Motor neuron (in vitro differentiated cells): ENCODE measurements at places on chromosomes 6 and 20. TPM values are rescaled to one million over a fixed set of nuclear protein-coding genes. Genes with fewer than 3 reads are reported as not detected.

DPPA5 gene
- not detected in 2 replicates for total RNA-seq

SMPDL3A gene
- 3.6 and 4.2 TPM in 2 replicates for total RNA-seq

DNA sequence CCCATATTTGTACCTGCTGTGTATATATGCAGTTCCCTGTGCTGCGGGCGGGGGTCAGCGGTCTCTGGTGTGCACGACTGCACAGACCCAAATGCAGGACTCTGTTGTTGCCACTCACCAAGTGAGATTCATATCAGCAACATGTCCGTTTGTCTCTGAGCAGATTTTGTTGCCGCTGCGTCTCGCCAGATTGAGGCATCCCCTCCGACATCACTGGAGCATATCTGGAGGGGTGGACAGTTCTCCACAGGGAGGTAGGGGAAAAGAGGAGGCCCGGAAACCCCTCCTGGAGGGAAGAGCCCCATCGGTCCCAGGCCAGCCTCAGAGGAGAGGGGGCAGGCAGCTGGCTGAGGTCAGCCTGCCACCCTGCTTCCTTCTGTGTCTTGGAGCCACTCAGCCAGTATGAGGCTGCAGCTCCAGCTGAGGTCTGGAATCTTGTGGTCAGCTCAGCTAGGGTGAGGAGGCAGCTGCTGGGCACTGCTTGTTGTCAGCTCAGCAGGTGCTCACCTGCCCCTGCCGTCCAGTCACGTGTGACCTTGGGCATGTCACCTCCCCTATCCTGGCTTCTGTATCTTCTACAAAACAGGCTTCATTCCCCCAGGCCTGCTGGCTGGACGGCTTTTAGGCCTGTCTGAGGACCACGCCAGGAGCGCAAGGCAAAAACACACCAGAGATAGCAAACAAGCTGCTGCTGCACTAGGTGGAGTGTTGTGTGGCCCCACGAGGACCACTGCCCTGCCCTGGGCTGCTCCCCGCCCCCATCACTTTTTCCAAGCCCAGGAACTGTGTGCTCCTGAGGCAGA lies 47.1 kb downstream of the HNF4A start:
- no peak for ATAC-seq

- ATAC-seq, result no peak
Observed at GRCh38 chr6:167416676-167417430, 92.0 kb downstream of the TTLL2 start.

DNA sequence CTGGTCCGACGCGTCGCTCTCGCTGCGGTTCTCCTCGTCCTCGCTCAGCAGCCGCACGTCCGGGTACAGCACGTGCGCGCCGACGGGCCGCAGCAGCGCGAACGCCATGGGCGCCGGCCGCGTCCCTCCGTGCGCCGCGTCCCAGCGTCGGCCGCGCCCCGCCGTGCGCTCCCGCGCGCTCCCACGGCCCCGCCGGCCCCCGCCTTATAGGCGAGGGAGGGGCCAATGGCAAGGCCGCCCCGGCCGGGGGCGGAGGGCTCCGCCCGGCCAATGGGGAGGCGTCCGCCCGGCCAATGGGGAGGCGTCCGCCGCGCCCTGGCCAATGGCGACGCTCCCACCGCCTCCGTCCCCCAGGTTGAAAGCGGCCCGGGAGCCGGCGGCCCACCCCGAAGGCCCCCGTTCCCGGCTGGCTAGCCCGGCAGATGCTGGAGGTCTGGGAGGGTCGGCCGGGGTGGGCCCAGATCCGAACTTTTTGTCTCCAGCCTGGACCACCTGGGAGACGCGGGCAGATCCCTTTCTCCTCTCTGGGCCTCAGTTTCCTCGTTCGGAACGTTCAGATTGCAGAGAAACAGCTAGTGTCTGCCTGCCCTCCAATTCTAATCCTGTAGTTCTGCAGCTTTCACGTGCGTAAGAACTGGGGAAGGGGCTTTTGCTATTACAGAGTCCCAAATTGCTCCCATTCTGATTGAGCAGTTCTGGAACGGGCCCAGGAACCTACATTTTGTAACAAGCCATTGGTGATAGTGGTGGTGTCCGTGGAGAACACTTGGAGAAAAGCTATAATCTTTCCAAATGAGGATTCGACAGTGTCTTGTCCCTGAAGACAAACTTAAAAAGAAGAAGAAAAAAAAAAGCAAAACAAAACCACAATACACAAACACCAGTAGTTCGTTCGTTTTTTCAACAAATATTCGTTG lies at the start of gene TCF15:
TCF15 (minus strand) TSS at position 180 of the 917 bp plus-strand sequence; CDS start at position 108, 72 bp downstream.
- ATAC-seq, result peak; percentile 95

DNA sequence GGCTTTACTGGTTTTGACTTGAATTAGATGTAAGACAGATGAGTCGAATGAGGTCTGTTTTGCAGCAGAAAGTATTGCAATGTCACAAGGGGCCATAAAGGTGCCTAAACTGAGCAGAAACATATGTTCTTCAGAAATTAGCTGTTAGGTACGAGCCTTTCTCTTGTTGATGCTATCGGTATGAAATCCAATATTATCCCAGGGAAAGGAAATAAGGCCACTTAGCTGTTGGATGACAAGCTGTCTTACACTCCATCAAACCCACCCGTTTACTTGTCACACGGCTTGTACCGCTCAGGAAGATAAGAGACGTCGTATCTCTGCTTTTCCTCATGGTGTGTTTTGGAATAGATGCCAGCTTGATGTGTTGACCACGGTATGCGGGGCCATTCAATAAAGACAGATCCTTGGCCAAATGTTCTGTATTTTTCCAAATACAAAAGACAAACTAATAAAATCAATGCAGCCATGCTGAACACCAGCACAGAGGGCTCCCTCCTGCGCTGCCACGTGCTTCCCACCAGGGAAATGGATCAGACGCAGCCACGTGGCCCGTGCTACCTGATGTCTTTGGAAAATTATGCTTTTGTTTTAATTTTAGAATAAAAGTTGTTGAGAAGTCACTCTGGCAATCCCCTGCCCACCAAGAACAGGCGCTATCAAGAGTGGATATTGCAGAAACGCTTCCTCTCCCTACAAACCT lies 255.9 kb upstream of the SULF2 start:
- ATAC-seq, result no peak

- no peak for ATAC-seq
Observed at GRCh38 chr6:158439255-158439654, 120.6 kb upstream of the TMEM181 start.
